ENCODE measurements at places on chromosomes 11 and 22.
A peak's percentile ranks its signal among the peaks of the same experiment; 100 is the strongest.

- 0 out of 3 replicates have a peak, but pooled peaks cover 4% of the 10 kb centered on the region for H3K36me3 ChIP-seq
- DNase-seq = peak; percentile 65
- no peaks in the 10 kb centered on the region for H3K27me3 ChIP-seq
- no peak overlapping the region for H3K4me3 ChIP-seq
- peaks cover 9% of the 10 kb centered on the region for H3K4me1 ChIP-seq
Observed at GRCh38 chr22:27990879-27991278, 71.8 kb upstream of the PITPNB start.

GRCh38 chr11:71459076-71459766, 6.2 kb downstream of the NADSYN1 start:
- no peak overlapping the region for H3K4me3 ChIP-seq
- no peak overlapping the region for H3K27ac ChIP-seq
- no peaks in the 10 kb centered on the region for H3K27me3 ChIP-seq
- no peaks in the 10 kb centered on the region for H3K4me1 ChIP-seq
- peaks cover 84% of the 10 kb centered on the region for H3K36me3 ChIP-seq

- H3K27ac ChIP-seq = no peak overlapping the region
- no peak overlapping the region for H3K4me3 ChIP-seq
- H3K4me1 ChIP-seq = no peaks in the 10 kb centered on the region
- no peaks in the 10 kb centered on the region for H3K36me3 ChIP-seq
- peaks cover 35% of the 10 kb centered on the region for H3K27me3 ChIP-seq
- no peak for DNase-seq
Observed at GRCh38 chr11:17002543-17002942, 11.7 kb downstream of the PLEKHA7 start.

DNA sequence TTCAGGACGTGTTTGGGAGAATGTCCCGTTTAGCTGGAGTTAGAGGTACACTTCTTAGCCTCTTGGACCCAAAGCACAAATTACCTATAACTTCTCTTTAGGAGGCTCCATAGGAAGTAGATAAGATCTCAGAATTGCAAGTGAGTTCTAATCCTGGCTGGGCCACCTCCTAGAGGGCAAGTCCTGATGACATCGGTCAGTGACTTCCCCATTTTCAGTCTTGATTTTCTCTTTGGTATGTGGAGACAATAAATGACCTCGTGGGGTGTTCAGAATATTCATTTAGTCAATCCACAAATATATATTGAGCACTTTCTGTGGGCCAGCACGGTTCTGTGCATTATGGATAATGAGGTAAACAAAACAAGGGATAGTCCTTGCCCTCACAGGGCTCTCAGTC, 208.6 kb downstream of the CWF19L2 start:
- no peaks in the 10 kb centered on the region for H3K36me3 ChIP-seq
- H3K4me1 ChIP-seq = peaks cover 7% of the 10 kb centered on the region
- no peaks in the 10 kb centered on the region for H3K27me3 ChIP-seq
- DNase-seq = no peak
- no peak overlapping the region for H3K27ac ChIP-seq
- H3K4me3 ChIP-seq = no peak overlapping the region

DNA sequence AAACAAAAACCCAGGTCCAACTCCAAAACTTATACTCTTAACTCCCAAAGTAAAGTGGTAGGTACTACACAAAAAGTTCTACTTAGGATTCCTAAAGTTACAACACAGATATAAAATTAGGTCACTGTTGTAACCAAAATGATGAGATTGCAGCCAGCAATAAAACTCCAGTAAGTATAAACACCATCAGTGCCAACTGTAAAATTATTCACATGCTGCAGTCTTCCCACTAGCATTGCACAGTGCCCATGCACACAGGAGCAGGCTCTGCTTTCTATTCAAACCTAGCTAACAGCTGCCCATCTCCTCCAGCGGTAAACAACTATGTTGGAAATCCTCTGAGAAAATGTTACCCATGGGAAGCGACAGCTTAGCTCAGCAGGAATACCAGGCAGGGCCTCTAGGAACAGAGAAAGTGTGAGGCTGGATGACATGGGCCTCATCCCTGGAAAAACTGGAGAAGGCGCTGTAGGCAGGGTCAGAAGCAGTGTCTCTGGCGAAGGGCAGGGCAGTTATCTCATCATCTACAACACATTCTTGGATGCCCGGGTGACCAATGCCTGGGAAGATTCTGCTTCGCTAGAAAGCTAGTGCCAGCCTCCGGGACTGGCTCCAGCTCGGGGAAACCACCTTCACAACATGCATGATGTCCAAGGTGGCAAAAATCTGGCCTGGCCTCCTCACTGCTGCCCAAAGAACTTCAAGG, 9.1 kb downstream of the CPT1A start:
- H3K36me3 ChIP-seq = peaks cover 7% of the 10 kb centered on the region
- no peaks in the 10 kb centered on the region for H3K27me3 ChIP-seq
- DNase-seq = no peak
- H3K27ac ChIP-seq = no peak overlapping the region
- H3K4me1 ChIP-seq = peaks cover 19% of the 10 kb centered on the region

DNA sequence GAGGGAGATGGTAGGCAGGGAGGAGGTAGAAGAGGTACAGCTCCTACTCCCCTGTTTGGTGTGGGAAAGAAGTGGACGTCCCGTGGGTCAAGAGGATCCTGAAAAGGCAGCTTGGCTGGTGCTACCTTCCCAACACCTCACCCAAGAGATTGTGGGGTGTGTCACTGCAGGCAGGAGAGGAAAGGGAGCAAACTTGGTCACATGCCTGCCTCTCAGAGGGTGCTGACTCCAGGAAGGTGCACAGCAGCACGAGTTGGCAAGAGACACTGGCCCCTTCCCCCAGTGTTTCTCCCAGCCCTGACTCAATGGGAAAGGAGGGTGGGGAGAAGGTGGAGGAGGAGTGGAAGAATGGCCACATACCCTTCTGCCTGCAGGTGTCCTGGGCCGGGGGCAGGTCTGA, 99.6 kb downstream of the CSNK2A3 start:
- no peak overlapping the region for H3K4me3 ChIP-seq
- H3K4me1 ChIP-seq = no peaks in the 10 kb centered on the region
- H3K27me3 ChIP-seq = no peaks in the 10 kb centered on the region
- no peaks in the 10 kb centered on the region for H3K36me3 ChIP-seq

DNA sequence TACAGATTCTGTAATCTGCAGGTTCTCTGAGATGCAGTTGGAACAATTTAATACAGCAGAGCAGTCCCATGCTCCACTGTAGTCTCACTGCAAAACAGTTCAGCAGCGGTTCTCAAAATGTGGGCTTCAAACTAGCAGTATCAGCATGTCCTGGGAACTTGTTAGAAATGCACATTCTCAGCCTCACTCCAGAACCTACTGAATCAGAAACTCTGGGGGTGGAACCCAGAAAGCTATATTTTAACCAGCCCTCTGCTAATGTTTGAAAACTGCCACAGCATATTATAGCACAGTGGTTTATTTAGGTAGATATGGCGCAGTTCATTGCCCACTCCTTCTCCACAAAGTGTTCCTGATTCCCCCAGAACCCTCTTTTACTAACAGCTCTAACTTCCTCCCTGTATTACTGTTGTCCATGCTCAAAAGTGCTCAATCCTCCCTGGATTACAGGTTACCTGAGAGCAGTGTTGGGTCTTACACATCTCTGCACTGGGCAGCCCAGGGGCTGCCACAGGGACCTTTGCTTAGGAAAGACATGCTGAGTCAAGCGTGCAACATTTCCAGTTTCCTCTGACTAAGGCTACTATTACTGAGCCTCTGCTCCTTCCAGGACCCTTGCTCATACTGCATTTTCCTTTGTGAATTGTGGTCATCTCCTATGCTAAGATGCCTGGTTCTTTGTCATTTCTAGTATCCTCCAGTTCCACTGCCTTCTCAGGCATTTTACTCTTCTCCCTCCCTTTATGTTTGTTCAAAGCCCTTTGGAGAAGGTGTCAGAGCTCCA, 7.7 kb upstream of the DGAT2 start:
- no peak overlapping the region for H3K4me3 ChIP-seq
- H3K27ac ChIP-seq = no peak overlapping the region
- no peaks in the 10 kb centered on the region for H3K4me1 ChIP-seq
- H3K27me3 ChIP-seq = no peaks in the 10 kb centered on the region

DNA sequence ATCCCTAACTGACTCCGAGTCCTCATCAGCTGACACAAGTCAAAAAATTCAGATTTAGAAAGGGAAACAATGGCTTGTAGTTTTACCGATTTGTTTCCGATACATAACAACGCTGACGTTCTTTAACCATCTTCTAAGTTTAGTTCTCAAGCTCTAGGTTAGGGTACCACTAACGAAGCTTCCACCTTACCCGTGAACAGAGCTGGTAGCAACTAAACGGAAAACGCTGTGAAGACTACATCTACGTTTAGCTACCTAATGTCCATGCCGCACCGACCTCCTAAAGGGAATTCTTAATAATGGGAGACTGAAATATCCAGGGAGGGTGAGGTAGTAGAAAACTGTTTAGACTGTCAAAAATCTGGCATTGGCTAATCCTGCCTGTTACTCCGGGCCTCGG, 1.0 kb downstream of the NUP98 start:
- peaks cover 46% of the 10 kb centered on the region for H3K36me3 ChIP-seq
- H3K4me3 ChIP-seq = peak overlapping the region; percentile 86
- peaks cover 22% of the 10 kb centered on the region for H3K4me1 ChIP-seq
- H3K27me3 ChIP-seq = no peaks in the 10 kb centered on the region

- no peak for DNase-seq
- H3K27me3 ChIP-seq = no peaks in the 10 kb centered on the region
- peaks cover 26% of the 10 kb centered on the region for H3K36me3 ChIP-seq
- H3K4me3 ChIP-seq = no peak overlapping the region
Observed at GRCh38 chr11:118909619-118910308, 16.0 kb downstream of the BCL9L start.

GRCh38 chr22:47619631-47620030, 857.2 kb downstream of the TBC1D22A start:
- DNase-seq = no peak
- H3K36me3 ChIP-seq = no peaks in the 10 kb centered on the region
- peaks cover 4% of the 10 kb centered on the region for H3K4me1 ChIP-seq
- H3K4me3 ChIP-seq = no peak overlapping the region

DNA sequence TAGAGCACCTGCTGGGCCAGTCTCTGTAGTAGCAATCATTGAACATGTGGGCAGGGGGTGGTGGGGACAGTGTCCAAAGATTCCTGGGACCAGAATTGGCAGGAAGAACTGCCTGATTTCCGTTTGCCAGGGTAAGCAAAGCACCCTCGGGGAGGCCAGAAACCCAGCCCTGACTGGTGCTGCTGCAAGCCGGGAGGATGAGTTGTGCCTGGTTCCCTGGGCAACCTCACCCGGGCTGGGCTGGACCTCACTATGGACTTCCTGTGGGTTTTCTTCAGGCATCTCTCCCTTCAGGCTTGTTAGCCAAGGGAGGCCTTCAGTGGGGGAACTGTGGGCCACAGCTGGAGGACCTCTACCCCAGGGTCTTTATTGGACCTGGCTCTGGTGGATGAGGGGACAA, 8.0 kb upstream of the POU2F3 start:
- no peaks in the 10 kb centered on the region for H3K4me1 ChIP-seq
- H3K4me3 ChIP-seq = no peak overlapping the region
- H3K27me3 ChIP-seq = peaks cover 39% of the 10 kb centered on the region

DNA sequence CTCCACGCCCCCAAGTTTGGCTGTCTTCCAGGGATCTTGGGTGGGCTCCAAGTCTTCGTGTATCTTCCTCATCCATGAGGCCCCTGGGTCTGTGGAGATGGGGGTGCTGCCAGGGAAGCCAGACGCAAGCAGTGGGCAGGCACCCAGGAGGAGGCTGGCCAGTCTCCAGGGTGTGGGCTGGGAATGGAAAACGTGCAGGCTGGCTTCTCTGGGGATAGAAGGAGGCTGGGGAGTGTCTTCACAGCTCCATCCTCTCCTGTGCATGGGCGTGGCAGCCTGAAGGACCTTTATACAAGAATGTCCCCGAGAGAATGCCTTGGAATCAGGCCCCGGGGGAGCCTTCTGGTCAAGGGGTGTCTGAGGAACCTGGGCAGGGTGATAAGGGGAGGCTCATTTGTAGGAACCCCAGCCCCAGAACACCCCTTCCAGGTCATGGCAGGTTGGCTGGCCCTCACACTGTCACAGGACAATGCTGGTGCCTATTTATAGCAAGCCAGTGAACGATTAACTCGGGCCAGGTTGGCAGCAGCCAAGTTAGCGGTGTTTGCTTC, 14.0 kb downstream of the SGSM1 start:
- H3K4me1 ChIP-seq = no peaks in the 10 kb centered on the region
- H3K36me3 ChIP-seq = no peaks in the 10 kb centered on the region
- peaks cover 21% of the 10 kb centered on the region for H3K27me3 ChIP-seq
- no peak for DNase-seq
- no peak overlapping the region for H3K4me3 ChIP-seq

DNA sequence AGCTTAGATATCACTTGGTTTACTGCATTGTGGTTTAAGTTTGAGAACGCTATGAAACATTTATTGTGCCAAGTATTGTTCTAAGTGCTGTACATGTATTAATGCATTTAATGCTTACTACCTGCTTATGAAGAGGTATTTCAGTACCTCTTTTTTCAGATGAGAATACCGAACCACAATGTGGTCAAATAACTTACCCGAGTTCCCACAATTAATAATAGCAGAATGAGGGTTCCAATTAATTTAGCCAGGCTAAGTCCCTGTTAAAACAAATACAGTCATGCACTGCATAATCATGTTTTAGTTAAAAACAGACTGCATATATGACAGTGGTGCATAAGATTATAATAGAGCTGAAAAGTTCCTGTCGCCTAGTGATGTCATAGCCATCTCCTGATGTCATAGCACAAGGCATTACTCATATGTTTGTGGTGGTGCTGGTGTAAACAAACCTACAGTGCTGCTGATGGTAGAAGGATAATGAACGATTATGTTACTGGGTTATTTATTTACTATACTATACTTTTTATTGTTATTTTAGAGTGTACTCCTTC, 4.3 kb downstream of the ZC3H12C start:
- H3K27me3 ChIP-seq = no peaks in the 10 kb centered on the region
- no peak overlapping the region for H3K4me3 ChIP-seq
- peaks cover 12% of the 10 kb centered on the region for H3K4me1 ChIP-seq
- H3K27ac ChIP-seq = no peak overlapping the region

DNA sequence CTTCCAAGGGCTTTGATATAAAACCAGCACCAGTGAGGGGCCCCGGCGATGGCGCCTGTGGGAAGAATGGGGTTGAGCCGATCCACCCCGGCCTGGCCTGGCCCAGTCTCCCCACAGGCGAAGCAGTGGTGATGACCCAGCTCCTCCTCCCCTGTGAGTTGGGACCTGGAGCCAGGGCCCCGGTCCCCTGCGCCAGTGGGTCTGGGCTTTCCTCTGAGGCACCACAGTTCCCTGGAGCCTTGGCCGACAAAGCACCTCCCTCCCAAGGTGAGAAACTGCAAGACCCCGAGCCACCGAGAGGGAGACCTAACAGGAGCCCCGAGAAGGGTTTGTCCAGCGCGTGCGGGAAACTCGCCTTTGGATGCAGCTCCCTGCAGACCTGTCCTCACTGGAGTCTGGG, 942.9 kb downstream of the BRD1 start:
- no peak overlapping the region for H3K27ac ChIP-seq
- no peaks in the 10 kb centered on the region for H3K27me3 ChIP-seq
- DNase-seq = no peak
- no peak overlapping the region for H3K4me3 ChIP-seq
- H3K4me1 ChIP-seq = no peaks in the 10 kb centered on the region

- H3K4me3 ChIP-seq = no peak overlapping the region
- no peaks in the 10 kb centered on the region for H3K27me3 ChIP-seq
- peaks cover 2% of the 10 kb centered on the region for H3K36me3 ChIP-seq
- DNase-seq = no peak
- peaks cover 7% of the 10 kb centered on the region for H3K4me1 ChIP-seq
- no peak overlapping the region for H3K27ac ChIP-seq
Observed at GRCh38 chr11:47711225-47711624, 3.9 kb downstream of the AGBL2 start.

- no peak for DNase-seq
- no peak overlapping the region for H3K4me3 ChIP-seq
- no peaks in the 10 kb centered on the region for H3K27me3 ChIP-seq
Observed at GRCh38 chr11:35292279-35292678, 127.1 kb downstream of the SLC1A2 start.

- H3K27me3 ChIP-seq = no peaks in the 10 kb centered on the region
- H3K36me3 ChIP-seq = peaks cover 3% of the 10 kb centered on the region
- peak overlapping the region; percentile 78 for H3K27ac ChIP-seq
- peak overlapping the region; percentile 97 for H3K4me3 ChIP-seq
- DNase-seq = no peak
- peaks cover 33% of the 10 kb centered on the region for H3K4me1 ChIP-seq
Observed at GRCh38 chr11:46594374-46594700, 514 bp upstream of the AMBRA1 start.

All from K562 (cell line).